CD4-positive, alpha-beta T cell treated with Interleukin-17A for 4 hours (primary cell): ENCODE measurements at places on chromosomes 3 and 15.

DNA sequence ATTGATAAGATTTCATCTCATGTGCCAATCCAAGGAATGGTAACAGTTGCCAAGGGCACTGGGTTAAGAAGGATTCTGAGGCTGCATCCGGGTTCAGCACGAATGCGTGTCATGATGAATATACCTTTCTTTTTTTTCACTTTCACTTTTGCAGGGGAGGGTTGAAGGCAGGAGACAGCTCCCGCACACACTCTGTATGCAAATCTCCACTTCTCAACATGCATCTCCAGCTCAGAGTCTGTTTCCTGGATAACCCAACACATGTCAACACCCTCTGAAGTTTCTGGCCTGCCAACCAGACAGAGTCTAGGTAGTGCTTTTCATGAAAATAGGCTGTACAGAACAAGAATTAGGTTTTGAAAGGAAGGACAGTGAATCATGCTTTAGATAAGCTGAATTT, 21.6 kb downstream of the B4GALT4 start:
- DNase-seq: peak; percentile 48

GRCh38 chr15:78923015-78923414, 21.8 kb downstream of the CTSH start:
- DNase-seq: no peak

GRCh38 chr15:33963831-33964664, 4.2 kb upstream of the CHRM5 start:
- DNase-seq: no peak

DNA sequence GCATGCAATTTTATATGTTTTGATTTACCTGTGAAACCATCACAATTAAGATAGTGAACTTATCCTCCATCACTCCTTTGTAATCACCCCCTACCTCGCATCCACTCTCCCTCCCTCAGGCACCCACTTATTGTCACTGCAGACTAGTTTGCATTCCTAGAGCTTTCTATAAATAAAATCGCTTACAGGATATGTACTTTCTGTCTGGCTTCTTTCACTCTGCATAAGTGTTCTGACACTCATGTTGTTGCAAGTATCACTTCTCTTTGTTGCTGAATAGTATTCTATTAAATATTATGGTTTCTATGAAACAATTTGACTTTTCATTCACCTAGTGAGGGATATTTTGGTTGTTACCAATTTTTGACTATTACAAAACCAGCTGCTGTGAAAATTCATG, 139.3 kb downstream of the RSRC1 start:
- no peak for DNase-seq

DNA sequence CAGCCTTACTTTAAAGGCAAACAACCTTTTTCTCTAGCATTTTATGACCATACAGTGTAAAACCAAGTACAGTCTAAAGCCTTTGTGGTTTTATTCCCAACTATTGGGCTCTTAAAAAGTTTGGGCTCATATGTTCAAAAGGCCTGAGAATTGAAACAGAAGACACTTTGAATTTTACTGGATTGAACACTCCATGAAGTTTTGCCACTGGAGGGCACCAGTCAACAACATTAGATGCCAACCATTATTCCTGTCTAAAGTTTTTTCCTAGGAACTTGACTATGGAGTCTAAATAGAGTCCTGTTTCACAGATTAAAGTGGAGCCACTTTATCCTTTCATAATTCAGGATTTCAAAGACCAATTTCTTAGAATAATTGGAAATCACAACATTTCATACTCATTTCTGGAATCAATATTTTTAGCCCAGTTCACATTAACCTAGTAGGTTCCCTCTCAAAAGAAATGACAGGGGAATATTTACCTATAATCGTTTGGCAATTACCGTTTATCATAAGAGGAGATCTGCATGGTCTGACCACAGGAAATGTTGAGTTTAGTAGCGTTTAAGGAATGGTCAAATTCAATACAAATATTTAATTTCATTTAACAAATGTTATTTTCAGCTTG, 244.1 kb upstream of the PDZRN3 start:
- DNase-seq: no peak

GRCh38 chr15:69573815-69574475, 121.3 kb downstream of the RPLP1 start:
- DNase-seq: peak; percentile 43

DNA sequence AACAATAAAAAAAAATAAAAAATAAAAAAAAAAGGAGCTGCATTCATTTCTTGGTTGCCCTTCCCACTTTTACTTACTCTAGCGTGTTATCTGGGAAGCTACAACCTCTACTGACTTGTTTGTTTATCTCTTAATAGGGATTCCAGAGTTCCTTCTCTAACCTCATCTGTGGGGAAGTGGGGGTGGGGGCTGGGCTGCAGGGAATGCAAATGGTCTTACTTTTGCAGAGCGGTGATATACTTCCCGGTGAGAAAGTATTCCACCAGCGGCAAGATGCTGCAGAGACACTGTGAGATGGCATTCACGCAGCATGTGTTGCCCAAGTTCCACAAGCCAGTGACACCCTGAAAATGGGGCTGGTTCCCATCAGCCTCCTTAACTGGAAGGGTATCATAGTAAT, 2.1 kb downstream of the USP50 start:
- DNase-seq: no peak

DNA sequence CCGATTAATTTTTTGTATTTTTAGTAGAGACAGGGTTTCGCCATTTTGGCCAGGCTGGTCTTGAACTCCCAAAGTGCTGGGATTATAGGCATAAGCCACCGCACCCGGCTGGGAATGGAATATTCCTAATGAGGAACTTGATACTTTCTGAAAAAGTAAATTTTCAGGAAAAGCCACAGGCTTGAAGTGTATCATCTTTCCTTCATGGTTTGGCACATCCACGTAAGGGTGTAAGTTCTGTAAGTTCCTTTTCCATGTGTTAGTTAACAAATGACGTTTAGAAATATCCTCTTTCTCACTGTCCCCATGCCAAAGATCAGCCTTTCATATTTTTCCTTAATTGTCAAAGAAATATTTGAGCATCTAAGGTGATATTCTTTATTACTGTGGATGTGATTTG, 24.9 kb downstream of the TMEM45A start:
- DNase-seq: no peak

- DNase-seq: peak; percentile 74
Measured at GRCh38 chr15:64837502-64837901, 4.2 kb upstream of the PLEKHO2 start.

GRCh38 chr3:45021524-45022297, 4.4 kb upstream of the CLEC3B start:
- DNase-seq: no peak

- DNase-seq: peak; percentile 41
Measured at GRCh38 chr15:92883163-92883875, 16.8 kb upstream of the CHD2 start.

- no peak for DNase-seq
Measured at GRCh38 chr3:172154768-172155664, 115.6 kb downstream of the FNDC3B start.
